ENCODE measurements at places on chromosomes 6 and 20.

- no peak for DNase-seq
These were observed 80.2 kb downstream of the GRM4 start for GRCh38 chr6:34065466-34066217.

GRCh38 chr6:111949546-111949945, 76.3 kb upstream of the FYN start:
- DNase-seq = no peak

GRCh38 chr6:139230391-139230840, 61.4 kb downstream of the TXLNB start:
- DNase-seq = no peak

DNA sequence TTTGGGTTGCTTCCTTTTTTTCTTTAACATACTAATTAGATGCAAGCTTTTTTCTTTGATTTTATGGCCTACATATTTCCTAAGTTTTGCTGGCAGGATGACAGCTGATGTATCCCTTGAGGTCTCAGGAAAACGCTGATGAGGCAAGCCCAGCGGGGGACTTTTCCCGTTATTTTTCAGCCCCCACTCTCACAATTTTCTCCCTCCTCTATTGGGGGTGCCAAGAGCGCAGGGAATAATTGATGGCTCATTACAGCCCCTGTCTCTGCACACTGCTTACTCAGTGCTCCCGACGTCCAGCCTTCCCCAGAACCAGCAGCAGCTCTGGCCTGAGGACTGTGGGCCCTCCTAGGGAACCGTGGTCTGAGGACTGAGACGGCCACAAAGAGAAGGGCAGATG, 38.6 kb upstream of the VSTM2L start:
- DNase-seq = no peak

DNA sequence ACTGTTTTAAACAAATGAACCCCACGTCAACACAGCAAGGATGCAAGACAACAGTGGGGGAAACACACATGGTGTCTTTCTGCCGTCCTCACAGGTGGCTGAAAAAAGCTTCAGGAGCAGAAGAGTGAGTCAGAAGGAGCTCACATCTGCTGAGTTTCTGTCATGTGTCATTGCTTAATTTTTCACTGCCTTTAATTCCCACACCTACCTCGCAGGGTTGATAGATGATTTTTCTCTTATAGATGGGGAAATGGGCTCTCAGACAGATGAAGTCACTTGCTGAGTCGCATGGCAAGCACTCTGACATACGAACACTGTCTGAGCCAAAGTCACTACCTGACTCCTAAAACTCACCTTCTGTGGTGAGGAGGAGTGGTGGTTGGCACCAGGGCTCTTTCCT, 28.3 kb upstream of the CARMIL1 start:
- no peak for DNase-seq

DNA sequence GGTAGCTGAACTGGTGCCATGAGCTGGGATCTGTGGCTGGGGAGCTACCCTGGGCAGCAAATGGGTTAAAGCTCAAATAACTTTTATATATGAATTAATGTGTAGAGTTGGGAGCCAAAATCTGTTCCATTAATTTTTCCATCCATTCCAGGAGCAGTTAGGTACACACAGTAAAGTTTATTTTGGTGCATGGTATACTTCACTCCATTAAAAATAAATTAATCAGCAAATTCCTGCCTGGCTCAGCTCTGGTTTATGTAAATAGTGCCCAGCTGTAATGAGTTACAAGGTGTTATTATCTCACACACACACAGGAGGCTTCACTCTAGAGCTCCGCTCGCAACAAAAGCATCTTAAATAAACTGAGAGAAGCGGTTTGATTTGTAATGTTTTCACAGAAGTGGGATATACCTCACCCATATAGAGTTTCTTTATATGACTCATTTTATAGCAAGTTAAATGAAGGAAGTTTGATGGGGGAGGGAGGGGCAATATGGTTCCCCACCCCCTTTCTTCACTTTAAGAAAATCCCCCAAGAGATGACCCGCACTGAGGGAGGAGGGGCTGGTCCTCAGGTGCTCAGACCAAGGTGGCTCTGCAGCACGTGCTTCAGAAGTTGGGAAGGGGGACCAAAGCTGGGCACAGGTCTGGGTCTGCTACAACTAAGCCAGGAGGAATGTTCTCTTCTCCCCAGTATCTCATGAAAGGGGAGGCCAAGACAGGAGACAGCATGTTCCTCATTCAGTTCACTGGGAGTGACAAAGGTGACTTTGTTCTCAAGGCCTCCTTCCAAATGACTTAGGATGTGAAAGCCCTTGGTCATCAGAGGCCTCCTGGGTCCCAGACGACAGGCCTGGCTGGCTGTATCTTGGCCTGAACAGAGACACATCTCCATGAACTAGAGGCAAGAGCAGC, 10.5 kb upstream of the FAM83C start:
- no peak for DNase-seq

- DNase-seq = peak; percentile 90
These were observed 945 bp downstream of the TENT5A start for GRCh38 chr6:81751388-81752083.

DNA sequence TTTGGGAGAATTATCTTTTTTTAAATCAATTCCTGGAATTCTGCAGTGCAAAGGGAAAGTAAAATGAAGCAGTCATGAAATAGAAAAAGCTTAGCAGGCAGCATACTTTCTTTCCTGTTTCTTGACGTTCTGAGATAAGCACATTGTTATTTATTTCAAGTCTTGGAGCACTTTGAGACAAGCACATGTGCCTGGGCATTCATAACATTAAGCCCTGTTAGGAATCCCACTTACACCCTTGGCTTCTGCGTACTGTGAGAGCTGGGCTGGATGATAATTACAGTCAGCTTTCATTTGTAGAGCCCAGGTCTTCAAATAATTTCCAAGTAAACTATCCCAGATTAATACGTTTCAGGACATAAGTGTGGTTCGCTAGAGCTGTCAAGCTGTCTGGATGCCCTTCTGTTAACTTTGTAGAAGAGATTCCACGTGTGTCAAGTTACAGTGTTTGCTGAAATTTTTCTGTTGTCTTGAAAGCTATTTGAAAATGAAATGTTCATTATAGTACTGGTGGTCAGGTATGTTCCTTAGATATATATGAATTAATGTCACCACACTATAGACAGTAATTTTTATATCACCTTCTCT, 8.9 kb downstream of the FARS2 start:
- no peak for DNase-seq

DNA sequence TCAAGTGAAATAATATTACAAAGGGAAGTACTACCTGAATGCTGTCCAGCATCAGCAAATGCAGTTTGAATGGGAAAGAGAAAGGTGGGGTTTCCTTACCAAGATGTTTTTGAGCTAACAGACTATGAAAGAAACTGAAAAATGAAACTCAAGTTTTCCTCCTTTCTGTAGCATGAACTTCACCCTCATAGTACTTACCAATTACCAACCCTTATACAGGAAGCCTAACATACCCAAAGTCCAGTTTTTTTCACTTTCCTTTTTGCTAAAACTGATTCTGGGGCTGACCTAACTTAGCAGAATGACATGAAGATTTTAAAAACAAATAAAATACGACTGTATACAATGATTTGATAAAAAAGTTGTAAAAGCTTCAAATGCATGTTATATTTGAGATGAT, 5.2 kb downstream of the ZNFX1 start:
- DNase-seq = no peak

DNA sequence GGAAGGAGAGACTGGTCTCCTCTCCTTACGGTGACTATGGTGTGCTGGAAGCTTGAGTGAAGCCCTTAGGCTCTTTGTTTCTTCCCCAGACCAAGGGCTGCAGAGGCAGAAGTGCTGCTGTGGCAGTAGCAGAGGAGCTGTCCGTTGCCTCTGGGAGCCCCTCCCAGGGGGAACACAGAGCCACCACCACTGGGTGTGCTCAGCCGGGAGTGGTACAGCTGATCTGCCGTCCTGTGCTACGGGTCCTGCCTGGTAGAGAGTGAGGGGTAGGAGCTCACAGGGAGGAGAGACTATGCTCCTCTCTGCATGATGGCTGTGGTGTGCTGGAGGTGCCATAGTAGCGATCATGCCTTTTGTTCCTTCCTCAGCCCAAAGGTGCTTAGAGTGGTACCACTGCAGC, 318.7 kb downstream of the DOK5 start:
- DNase-seq = no peak

- no peak for DNase-seq
These were observed 709.6 kb upstream of the MARCKS start for GRCh38 chr6:113147544-113147943.

- no peak for DNase-seq
These were observed 197.7 kb downstream of the FAXC start for GRCh38 chr6:99151634-99152346.

DNA sequence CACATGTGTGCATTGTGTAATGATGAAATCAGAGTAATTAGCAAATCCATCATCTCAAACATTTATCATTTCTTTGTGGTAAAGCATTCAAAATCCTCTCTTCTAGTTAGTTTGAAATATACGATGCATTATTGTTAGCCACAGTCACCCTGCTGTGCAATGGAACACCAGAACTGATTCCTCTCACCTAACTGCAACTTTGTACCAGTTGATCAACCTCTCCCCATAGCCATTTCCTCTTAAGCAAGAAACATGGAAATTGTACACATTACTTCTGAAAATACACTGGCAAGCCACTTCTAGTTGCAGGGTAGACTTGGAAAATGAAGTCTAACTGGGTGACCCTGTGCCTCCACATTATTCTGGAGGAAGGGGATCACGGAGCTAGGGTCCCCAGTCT, 58.1 kb upstream of the ESR1 start:
- no peak for DNase-seq

GRCh38 chr6:74507649-74508048, 698.2 kb downstream of the COL12A1 start:
- no peak for DNase-seq

DNA sequence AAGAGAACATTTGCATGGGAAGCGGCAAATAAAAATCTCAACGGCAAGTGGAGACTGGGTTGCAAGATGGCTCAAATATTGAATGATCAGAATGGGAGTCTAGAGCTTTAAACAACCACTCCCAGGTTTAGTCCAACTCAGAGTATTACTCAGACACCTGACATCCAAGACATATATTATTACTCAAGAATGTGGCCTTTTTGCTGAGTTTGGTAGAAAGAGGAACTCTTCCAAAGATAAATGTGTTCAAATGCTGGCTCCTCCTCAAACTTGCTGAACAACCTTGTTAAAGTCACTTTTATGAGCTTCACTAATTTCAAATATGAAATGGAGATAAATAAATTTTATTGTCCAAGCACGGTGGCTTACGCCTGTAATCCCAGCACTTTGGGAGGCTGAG, 77.8 kb downstream of the ESR1 start:
- no peak for DNase-seq

GRCh38 chr6:46993846-46994245, 48.3 kb downstream of the ADGRF1 start:
- DNase-seq = no peak

GRCh38 chr20:9253006-9253539, 184.2 kb downstream of the PLCB4 start:
- no peak for DNase-seq

GRCh38 chr20:40414843-40415615, 274.0 kb downstream of the MAFB start:
- DNase-seq = no peak

GRCh38 chr6:35498422-35499067, 1.7 kb upstream of the TEAD3 start:
- no peak for DNase-seq

DNA sequence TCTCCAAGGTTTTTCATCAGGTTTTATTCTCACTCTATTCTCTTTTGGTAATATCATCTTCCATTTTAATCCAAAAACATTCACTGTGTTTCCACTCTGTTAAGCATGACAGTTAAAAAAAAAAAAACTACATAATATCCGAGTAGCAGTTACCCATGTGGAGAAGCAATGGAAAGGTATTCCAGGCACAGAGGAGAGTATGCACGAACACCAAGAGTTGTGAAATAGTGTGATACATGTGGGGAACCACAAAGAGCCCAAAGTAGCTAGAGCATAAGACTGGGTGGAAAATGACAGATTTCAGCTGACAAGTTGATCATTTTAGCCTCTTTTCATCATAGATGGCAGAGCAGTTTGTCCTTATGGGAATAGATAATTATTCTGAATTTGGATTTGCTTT, 19.9 kb upstream of the FBXL4 start:
- no peak for DNase-seq

DNA sequence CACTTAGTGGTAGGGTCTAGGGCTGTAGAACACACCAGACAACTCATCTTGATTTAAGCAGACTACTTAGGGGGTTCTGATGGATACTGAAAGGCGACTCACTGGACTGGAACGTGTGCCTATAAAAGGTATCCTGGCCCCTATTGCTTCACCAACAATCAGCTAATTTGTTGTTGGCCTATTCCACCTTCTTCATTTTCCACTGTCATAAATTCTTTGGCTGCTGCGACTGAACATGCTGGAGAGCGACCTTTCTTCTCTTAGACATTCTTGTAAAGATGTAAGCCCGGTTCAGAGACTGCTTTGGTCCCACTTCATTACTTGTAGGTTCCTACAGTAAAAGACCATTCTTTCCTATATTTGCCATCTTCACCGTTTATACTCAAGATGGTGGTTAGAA, 609.9 kb upstream of the CITED2 start:
- no peak for DNase-seq

GRCh38 chr6:144665932-144666450, 380.9 kb downstream of the UTRN start:
- DNase-seq = no peak

DNA sequence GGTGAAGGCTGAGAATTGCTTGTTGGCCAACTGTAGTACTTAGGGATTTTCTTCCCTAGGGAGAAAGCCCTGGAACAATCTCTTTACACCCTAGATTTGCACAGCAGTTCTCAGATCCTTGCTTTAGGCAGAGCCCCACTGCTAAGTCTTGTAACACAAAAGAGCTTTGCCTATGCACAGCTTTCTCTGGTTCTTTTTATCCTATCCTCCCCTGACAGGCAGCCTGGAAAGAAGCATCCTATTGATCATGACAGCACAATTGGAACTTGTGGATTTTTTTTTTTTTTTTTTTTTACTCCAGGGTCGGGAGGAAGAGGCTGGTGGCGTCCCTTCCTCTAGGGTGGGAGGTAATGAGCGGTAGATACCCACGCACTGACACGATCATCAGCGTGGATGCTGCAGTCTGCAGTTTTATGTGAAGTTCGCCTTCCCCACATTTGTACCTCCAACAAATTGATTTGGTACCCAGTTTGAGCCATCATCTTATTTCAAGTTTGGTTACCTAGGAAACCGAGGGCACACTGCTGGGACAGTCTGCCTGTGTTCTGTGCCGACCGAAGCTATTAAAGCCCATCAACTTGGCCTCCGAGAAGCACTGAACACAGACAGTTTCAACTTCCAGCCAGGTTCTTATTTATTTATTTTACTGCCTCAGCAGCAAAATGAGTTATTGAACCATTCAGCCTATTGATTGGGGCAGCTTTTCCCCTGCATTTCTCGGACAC, 110.1 kb downstream of the NRN1 start:
- no peak for DNase-seq

DNA sequence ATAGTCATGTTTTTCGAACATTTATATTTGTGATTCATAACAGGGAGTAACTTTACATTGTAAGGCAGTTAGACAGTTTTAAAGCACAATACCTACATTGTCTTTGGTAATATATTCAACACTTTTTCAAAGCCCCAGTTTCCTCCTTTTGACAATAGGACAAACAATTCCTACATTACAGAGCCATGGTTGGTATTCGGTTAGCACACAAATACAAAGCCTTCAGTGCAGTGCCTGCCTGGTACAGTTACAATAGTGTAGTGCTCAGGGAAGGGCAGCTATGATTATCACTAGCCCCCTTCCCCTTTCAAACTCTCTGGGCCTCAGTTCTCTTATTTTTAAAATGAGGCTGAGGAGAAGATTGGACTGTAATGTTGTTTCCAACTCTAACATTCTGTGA, 207.8 kb downstream of the TPBG start:
- DNase-seq = no peak

Data from Right ventricle myocardium inferior (tissue), 1 donor.